ENCODE measurements at places on chromosomes 7 and 10.

- no peak for DNase-seq
These were observed 37.3 kb downstream of the BMPR1A start for GRCh38 chr10:86793696-86794095.

DNA sequence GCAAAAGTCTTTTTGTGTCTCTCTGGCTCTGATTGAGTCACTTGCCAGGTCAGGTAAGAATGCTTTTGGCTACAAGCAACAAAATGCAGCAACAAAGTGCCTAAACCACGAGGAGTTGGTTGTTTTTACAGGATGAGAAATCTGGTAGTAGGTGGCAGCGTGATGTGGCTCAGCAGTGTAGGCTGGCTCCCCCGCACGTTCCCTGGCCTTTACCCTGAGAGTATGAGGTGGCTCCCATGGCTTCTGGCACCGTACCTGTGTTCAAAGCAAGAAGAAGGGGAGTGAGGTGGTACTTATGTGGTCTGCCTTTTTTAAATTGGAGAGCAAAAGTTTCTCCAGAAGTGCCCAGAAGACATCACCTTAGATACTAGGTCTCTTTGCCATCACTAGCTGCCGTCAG lies 11.7 kb downstream of the PRKRIP1 start:
- DNase-seq: no peak

DNA sequence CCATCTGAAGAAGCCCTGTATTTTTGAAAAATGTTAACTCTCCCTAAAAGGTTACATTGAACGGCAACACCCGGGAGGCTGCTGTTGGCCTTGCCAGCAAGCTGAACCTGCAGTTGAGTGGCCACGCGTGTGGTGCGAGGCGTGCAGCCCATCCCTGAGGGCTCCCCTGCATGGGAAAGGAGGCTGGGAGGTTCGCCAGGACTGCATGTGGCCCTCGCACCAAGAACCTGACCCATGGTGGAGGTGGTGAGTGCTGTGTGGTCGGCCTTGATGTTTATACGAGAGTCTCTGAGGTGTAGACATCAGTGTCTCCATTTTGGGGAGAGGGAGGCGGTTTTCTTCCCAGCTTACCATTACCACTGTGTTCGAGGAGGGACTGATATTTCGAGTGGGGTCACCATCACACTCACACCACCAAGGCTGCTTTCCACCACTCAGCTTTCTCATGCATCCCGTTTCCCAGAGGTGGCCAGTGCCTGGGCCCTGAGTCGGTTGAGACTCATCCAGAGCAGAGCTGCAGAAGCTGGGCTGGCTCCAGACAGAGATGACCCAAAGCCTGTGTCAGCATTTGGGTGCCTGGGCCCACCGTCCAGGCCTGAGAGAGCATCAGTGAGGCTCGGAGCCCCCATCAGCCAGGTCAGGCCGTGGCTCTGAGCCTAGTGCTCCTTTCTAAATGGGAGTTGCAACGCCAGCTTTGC lies 222.6 kb downstream of the EBF3 start:
- DNase-seq: no peak

GRCh38 chr10:118582511-118582910 lies 12.9 kb downstream of the PRLHR start:
- no peak for DNase-seq

DNA sequence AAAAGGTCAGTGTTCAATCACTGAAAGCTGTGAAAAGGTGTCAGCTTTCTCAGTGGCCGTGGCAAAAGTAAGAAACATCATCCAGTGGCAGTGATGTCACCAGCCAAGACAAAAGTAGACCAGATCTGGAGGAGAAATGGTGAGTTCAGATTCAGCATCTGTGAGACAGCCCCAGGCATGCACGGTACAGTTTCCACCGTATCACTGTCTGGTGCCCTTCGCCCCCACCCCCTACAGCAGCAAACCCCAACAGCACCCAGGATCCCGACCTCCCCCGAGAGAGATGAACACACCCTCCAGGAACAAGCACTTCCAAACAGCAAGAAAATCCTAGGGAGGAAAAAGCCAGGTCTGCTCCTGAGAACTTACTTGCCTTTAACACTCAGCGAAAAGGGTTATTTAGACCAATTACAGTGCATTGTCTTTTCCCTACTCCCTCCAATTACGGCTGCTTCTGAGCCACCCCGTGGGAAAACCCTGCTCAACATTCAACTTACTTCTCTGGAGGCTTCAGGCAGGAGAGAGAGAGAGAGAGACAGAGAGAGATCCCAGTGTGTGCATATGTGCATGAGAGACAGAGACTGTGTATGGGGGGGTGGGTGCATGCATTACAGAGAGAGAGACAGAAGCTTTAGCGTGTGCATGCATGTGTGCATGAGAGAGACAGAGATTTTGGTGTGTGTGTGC lies 189.6 kb downstream of the GRID1 start:
- DNase-seq: no peak

Data from central memory CD4-positive, alpha-beta T cell (primary cell).